Stimulated activated CD8-positive, alpha-beta memory T cell treated with anti-CD3 and anti-CD28 coated beads, Interleukin-15, amount 100 ng/mL, for 4 hours (primary cell): ENCODE measurements at places on chromosomes 2 and 18.

GRCh38 chr2:72570413-72570812 lies 255.4 kb downstream of the EXOC6B start:
- no peak for DNase-seq

DNA sequence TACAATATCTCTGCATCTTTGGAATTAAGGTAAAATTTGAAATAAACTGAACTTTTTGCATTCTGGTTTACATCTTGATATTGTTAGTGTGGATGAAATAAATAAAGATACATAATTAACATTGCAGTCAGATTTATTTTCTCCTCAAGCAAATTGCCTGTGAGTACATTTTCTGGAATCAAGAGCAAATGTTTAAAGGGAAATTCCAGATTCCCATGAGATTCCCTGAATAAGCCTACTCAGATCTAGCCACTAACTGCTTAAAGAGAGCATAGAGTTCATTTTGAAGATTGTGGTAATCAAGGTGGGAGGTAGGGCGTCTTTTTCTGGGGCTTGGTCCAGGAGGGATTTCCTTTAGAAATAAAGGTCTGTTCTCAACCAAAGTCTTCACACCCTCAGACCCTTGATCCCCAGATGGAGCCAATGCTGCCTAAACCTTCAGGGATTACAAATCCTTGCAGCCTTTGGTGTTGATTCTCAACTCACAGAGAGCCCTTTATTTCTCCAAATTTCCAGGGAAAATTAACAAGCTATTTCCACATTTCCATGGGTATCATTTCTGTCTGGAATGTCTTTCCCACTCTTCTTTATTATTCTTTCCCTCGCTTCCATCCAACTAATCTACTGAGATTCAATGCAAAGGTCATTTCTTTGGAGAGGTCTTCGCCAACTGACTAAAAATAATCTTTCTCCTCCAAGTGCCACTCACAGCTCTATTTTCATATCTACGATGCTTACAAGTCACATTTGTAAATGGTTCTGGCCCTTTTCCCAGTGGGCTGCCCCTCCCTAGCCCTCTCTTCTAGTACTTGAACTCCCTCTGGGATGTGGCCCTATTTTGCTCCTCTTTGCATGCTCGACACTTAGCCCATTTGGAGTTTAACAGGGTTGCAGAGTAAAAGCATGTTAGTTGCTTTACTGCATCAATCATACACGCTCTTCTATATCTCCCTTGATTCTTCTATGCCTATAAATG lies 79.8 kb upstream of the SPATS2L start:
- no peak for DNase-seq

DNA sequence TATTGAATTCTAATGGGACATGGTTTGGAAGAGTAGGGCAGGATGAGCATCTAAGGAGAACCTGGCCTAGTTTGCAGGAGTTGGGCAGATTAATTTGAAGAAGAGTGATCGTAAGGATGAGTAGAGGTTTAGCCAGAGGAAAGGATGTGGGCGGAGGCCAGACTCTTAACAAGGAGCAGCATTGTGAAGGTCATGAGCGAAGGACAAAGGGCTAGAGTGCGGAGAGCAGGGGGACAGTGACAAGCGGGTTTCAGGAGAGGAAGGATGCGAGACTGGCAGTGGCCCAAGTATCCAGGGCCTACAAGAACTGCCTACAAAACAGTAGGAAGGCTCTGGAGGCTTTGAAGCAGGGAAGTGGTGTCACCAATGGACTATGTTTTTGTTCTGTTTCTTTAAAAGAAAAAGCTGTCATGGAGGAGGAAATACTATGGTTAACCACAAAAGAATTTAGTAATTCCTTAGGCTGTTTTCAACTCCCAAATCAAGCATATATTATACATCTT lies 20.1 kb downstream of the SLC66A3 start:
- no peak for DNase-seq

GRCh38 chr2:209648714-209649113 lies 122.9 kb upstream of the UNC80 start:
- DNase-seq: no peak

DNA sequence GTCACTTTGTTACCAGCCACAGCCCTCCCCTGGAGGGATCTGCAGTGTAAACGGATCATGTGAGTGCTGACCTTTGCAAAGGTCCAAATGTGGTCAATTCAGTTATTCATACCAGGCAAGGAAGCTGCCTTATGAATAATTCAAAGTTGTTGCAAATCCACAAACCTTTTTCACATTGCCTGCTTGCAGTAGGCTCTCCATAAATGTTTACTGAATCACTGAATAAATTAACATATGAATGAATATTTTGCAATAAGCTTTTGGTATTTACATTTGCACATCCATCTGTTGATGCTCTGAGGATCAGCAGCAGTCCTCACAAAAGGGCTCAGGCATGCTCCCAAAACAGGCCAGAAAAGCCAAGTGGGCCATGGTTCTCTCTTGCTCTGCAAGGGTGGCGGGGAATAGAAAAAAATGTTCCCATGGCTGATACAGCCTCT lies 156.8 kb downstream of the VAPA start:
- no peak for DNase-seq

DNA sequence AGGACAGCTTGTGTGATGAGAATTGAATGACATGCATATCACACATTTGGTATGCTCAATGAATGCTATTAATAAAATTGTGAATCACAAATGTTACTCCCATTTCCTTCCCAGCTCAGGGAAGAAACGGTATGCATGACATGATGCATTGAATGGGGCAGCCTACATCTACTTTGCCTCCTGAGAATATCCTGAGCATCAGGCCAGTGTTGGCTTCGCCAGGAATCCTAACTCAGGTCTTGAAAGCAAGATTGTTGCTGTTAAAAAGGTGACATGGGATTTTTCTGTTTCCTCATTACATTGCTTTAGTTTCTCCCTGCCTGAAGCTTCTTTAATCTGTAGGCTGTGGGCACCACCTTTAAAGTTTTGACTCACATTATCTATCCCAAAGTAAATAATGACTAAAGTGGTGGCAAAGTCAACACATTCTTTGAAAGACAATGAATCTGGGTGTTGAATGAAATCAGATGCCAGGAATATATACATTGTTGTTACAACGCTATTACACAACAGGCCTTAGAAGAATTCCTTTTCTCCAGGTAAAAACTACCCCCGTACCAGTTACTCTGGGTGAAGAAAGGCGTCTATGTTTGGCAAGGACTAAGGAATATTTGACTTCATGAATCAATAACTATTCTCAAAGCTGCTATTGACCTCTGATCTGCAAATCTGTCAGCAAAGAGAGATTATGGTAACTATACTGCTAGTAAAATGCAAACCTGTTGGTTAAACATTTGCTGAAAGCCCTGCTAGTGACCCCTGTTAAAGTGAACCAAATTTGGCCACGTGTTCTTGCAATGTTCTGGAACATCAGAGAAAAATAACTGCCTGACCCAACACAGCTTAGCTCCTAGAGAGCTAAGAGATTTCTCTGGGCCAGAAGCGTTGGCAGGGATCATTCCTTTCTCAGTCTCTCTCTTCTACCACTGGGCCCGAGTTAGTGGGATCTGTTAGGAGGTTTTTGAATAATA lies 30.5 kb upstream of the NEDD4L start:
- no peak for DNase-seq

GRCh38 chr18:5622905-5623304 lies 79.1 kb upstream of the EPB41L3 start:
- no peak for DNase-seq

- no peak for DNase-seq
Measured at GRCh38 chr2:164843346-164843911, 1.8 kb upstream of the COBLL1 start.

- no peak for DNase-seq
Measured at GRCh38 chr18:25826823-25827222, 263.6 kb downstream of the SS18 start.

GRCh38 chr2:218074031-218074430 lies 5.0 kb downstream of the RUFY4 start:
- DNase-seq: no peak

- no peak for DNase-seq
Measured at GRCh38 chr2:224722250-224722649, 6.1 kb upstream of the CCDC195 start.

DNA sequence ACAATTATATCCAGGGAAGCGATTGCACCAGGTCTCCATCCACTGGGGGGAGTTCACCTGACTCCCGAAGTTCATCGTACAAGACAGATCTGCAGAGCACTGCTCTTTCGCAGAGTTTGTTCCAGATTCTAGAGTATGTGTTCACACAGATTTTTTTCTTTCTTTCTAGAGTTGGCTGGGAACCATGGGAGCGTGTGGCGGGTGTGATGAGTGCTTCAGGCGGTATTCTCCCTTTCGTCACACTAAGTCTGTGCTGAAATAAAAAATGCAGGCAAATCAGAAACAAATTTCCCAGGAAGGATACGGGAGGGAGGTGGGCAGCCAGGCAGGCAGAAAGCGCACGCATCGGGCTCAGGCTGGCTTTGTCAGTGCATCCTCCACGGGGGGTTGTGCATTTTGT lies 129.8 kb upstream of the SOX11 start:
- no peak for DNase-seq

DNA sequence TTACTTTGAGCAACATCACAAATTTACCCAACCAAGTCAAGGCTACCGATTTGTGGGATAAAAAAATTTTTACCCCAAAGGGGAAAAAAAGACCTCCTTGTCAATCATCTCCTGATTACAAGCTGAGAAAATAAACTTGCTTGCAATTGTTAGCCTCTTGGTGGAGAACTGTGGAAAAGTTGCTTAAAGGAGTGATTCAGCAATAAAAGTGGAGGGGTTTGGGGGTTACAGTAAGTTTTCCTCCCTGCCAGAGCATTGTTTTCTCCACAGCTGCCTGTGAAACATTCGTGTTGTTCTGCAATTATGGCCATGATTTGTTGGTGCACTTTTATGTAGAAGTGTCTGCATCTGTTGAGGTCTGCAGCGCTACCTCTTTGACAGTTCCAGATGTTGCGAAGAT lies 82.6 kb downstream of the EN1 start:
- no peak for DNase-seq
